ENCODE measurements at places on chromosomes 11 and 22.

DNA sequence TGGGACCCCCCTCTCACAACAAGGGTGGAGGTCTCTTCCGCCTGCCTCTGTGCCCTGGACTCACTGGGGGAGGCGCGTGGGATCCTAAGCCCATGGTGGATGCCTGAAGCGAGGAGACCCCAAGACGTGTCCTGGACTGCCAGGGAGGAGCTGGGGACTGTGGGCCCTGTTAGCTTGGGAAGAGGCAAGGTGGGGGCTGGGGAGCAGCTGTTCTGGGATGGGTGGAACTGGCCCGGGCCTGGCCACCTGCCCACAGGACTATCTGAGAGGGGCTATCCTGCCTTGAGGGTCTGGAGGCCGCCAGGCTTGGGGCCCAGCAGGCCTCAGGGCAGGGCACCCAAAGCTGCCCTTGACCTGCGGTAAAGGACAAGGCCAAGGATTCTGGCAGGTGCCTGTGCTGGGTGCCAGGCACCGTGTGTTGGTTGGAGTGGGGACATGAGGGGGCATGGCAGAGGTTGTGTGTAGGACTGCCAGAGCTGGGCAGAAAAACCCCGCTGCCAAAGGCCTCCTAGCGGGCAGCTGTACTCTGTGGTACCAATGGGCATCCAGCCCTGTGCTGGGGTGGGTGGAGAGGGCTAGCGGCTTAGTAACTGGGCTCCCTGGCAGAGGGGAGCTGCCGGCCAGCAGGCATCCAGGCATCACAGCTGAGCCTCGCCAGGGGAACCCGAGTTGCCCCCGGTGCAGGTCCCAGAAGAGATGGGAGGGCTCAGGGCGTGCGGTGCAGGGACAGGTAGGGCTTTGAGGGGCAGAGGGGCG is 670 bp downstream of the LSP1 start:
- no peak for DNase-seq

DNA sequence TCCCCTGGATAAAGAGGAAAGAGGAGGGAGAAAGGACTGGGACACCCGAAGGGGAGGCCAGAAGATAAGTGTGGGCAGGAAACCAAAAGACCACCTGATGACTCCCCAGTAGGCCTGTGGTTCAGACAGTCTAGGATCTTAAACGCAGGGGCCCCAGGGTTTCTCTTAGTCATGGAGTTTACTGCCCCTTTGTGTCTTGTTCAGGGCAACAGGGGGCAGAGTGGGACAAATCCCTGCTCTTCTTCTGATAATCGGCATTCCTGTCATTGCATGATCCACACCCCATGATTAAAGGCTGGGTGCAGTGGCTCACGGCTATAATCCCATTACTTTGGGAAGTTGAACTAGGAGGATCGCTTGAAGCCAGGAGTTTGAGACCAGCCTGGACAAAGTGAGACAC is 4.7 kb upstream of the TMPRSS13 start:
- no peak for DNase-seq

DNA sequence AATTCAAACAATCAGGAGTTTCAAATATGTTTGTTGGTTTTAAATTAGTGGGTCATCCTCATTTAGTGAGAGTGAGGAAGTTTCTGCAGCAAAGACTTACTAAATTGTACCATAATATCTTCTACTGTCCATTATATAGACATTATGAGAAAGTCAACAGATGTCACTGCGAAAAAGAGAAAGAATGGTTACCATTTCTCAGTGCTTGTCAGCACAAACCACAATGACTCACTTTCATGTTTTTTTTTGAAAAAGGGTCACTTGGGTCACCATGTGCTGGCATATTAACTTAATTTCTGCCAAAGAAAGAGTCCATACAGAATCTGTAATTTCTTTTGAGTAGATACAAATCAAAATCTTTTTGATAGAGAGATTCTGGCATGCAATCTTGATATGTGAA is 924.6 kb upstream of the FAT3 start:
- no peak for DNase-seq

- no peak for DNase-seq
Observed at GRCh38 chr22:35152316-35152715, 86.4 kb downstream of the ISX start.

GRCh38 chr11:33413301-33413700 is 156.1 kb downstream of the HIPK3 start:
- no peak for DNase-seq

GRCh38 chr11:108654994-108655631 is 9.8 kb upstream of the DDX10 start:
- DNase-seq = peak; percentile 2

GRCh38 chr11:13168271-13168670 is 109.3 kb upstream of the BMAL1 start:
- DNase-seq = no peak

DNA sequence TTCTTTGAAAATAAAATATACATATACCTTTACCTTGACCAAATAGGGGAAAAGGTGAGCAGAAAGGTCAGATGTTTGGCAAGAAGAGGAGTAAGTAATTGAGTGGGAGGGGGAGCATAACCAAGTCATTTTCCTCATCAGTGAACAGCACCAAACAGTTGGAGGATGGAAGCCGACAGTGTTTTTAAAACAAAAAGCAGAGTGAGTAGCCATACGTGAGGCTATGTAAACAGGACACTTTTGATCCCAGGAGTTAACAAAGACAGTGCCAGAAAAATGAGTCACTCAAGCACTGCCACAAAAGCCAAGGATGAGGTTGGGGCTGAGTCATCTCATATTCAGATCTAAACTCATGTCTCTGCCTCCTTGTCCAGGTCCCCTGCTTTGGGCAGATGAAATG is 734.7 kb downstream of the KCNA4 start:
- no peak for DNase-seq

- peak; percentile 45 for DNase-seq
Observed at GRCh38 chr22:38766076-38766777, 10.4 kb upstream of the SUN2 start.

DNA sequence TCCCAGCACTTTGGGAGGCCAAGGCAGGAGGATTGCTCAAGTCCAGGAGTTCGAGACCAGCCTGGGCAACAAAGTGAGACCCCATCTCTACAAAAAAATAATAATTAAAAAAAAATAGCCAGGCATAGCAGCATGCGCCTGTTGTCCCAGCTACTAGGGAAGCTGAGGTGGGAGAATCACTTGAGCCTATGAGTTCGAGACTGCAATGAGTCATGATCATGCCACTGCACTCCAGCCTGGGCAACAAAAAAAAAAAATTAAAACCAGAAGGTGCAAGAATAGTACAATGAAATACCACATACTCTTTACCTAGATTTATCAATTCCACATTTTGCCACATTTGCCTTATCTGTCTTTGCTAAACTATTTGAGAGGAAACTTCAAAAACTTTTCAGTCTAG is 8.2 kb downstream of the DPF2 start:
- no peak for DNase-seq

GRCh38 chr22:44407171-44407986 is 90.7 kb downstream of the RTL6 start:
- no peak for DNase-seq

DNA sequence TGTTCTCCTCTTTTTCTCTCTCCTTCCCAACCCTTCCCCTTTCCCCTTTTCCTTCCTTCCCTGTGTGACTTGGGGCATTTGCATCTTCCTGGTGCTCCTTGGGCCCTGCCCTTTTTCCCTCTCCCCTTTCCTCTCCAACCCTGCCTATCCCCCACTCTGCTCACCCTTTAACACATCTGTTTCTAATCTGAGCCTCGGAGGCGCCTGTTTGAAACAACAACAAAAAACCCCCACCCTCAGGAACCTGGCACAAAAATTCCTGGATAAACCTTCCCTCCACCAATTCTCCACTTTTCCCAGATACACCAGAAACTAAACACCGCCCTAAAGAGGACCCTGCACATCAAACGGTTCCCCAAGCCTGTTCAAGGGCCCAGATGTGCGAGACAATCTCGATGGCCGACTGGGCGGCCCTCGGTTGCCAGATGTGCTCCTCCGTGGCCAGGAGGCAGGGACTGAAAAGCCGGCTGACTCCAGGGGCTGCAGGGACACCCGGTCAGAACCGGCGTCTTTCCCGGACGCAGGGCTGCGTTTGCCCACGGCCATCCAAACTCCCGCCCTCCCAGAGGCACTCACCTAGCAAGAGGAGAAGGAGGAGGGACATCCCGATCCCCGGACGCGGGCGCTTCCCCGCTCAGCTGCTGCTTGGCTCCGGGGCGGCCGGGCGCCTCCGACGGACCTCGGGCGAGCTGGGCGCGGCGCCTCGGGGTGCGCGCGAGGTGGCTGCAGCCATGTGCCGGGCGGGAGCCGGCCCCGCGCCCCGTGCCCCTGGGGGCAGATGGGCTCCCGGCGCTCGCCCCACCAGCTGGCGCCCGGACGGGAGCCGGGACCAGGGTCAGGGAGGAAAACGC is 486 bp downstream of the CLMP start:
- no peak for DNase-seq

DNA sequence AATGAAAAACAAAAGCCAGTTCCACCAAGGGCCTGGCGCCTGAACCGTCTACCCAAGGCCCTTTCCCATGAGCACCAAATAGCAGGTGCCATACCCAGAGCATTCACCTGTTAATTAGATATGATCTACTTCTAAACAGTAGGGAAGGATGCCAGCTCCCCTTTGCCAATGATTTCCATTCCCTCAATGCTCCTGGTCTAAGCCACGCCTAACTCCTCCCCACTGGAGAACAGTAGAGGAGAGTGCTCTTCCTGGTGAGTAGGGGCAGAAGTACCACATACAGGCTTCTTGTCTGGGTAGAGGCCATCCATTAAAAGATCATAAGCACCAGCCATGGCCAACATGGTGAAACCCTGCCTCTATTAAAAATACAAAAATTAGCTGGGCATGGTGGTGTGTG is 40.7 kb downstream of the PACSIN2 start:
- DNase-seq = no peak

DNA sequence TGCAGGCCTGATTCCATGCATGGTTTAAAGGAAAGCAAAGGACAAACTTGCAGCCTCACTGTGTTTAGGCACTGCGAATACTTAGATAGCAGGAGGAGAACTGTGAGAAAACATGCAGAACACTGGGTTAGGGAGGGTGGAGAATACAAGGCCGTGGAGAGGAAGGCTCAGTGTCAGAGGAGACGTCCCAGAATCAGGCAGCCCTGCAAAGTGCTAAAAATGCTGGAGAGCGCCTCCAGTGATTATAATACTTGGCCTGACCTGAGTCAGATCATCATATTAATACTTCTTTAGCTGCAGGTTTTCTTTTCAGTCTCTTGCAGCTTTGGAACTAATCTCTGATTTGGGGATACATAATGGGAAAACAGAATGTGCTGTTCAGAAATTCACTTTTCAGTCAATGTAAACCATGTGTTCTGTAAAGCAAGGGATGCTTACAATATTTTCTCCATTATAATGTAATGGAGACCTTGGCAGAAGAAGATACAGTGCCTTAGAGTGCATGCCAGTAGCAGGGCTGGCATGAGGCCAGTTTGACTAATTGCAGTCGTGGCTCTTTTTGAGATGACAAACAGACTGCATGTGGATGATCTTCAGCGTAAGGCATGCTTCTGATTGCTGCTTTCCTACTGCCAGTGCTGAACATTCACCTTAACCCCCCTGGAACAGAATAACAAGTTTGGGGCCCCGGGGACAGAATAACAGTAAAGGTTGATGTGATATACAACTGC is 16.8 kb downstream of the EXT2 start:
- DNase-seq = no peak

DNA sequence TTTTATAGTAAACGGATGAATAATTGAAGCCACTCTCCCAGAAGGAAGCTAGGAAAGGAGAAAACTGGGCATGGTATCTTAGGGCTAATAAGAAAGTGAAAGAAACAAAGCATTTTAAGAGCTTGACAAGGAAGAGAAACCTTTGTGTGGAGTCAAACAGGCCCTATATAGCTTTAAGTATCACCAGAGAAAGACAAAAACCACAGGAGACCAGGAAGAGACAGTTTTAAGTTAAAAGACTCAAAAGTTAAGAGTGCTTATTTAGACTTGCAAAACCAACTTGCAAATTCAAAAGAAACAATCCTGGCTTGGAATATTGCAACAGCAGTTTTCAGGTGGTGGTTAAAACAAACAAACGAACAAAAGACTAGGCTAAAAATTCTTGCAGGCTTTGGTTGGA is 3.4 kb downstream of the PAK1 start:
- DNase-seq = no peak

GRCh38 chr11:47154616-47155570 is 21.8 kb downstream of the ARFGAP2 start:
- DNase-seq = no peak

- no peak for DNase-seq
Observed at GRCh38 chr11:95147364-95147905, 57.8 kb downstream of the ENDOD1 start.

DNA sequence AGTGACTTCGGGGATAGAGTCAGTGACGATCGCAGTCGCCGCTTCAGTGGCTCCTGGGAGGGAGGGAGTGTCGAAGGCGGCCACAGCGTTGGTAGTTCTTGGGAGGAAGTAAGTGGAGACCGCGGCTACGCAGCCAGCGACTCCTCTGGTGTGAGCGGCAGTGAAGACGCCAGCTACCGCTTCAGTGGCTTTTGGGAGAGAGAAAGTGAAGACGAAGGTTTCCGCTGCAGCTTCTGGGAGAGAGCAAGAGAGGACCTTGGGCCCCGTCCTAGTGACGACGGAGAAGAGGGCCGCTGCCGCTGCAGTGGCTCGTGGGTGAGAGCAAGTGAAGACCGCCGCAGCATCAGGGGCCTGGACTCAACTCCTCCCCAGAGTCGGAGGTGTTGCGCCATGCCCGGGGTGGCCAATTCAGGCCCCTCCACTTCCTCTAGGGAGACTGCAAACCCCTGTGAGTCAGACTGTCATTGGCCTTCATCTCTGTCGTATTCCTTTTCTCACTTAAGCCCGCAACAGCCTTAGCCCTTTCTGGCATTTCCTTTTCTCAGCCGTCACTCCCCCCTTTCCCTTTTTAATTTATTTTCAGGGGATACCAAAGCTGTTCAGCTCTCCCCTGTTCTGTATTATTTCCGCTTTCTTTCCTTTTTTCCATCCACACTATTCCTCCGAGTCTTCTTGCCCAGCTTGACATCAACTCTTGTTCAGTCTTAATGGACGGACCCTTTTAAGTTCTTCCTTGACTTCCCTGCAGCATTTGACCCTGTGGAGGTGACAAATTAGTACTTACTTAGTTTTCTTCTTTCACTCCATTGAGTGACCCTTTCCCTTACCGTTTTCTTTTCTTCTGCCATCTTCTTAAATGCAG is 1.0 kb downstream of the ANKRD42 start:
- DNase-seq = no peak

- no peak for DNase-seq
Observed at GRCh38 chr11:3107608-3108182, 50.5 kb upstream of the CARS1 start.

- DNase-seq = no peak
Observed at GRCh38 chr22:49969751-49970527, 9.4 kb downstream of the PIM3 start.

DNA sequence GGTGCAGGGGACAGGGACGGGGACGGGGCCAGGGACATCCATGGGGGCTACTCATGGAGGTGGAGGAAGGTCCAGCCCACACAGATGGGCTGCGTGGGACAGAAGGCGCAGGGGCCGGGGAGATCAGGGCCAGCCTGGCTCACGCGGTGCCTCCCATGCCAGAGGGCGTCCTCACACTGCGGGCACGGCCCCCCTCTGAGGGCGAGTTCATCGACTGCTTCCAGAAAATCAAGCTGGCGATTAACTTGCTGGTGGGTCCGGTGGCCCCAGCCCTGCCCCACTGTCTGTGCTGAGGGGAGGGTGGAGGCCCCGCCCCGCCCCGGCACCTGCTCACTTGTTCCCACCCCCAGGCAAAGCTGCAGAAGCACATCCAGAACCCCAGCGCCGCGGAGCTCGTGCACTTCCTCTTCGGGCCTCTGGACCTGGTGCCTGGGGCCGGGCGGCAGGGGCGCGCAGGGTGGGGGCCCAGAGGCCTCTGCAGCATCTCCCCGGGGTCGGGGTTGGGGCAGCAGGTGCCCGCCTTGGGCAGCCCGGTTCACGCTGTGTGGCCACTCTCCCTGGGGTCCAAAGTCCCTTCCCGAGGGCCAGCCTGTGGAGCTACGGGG is 15.8 kb downstream of the EPS8L2 start:
- no peak for DNase-seq
